ENCODE measurements at places on chromosomes 13 and 19. TPM values are rescaled to one million over a fixed set of nuclear protein-coding genes. Genes with fewer than 3 reads are reported as not detected.

Gene NLRP9
- not detected for total RNA-seq

Gene FGF14
- total RNA-seq, result 7.8 TPM

Gene ZNF100
- total RNA-seq, result 2.3 TPM

Gene MYPOP
- 1.3 TPM for total RNA-seq

Gene C19orf85
- total RNA-seq, result not detected
